ENCODE measurements at places on chromosomes 16 and 17.

- DNase-seq = no peak
These were observed 53.1 kb downstream of the MRC2 start for GRCh38 chr17:62680541-62681052.

GRCh38 chr17:81420769-81421462, 25.7 kb downstream of the BAHCC1 start:
- DNase-seq = no peak

DNA sequence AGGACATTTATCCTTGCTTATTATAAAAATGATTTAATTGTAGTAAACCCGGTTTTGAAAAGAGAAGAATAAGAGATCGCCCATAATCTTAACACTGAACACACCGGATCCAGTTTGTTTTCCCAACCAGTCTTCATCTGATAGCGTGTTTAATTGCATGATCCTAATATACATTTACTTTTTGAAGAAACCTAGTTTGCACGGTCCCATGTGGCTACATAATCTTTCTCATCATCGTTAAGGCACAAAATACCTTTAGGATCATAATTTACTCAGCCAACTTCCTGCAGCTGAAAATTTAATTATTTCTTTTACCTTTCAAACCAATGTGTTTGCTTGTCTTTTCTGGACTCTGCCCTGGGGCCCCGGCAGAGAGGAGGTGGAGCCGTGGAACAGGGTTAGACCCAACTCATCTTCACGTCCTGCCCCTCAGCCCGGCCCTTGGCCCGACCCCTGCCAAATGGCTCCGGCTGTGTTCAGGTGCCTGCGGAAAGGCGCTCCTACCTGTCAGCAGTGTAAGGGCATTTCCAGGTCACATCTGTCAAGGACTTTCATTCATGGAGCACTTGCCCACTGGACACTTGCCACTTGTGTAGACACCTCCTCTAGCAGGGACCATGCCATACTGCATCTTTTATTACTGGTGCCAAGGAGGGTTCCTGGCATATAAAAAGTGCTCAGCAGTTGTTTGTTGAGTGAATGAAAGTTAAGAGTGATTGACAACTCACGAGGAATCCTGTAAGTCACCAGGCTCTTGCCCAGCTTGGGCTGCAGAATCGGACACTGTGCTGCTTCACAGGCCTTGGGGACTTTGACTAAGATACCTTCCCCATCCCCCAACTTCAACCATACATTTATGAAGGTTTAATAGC, 28.6 kb downstream of the SMARCE1 start:
- DNase-seq = no peak

DNA sequence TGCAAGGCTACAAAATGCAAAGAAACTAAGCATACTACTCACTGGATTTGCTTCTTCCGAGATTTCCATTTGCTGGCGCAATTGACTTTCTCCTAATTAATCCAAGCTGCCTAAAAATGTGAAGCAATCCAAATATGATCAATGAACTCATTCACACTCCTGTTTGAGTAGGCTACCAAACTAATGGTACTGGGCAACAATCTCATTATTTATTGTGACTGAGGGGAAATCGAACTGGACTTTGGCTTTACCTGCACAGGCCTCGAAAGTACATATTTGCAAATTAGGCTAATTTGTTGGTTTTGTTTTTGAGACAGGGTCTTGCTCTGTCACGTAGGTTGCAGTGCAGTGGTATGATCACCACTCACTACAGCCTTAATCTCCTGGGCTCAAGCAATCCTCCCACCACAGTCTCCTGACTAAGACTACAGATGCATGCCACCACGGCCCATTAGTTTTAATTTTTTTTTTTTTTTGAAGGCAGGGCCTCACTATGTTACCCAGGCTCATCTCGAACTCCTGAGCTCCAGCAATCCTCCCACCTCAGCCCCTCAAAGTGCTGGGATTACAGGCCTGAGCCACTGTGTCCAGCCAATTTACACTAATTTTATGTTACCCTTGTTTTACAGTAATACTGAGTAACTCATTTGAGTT, 2.6 kb downstream of the ERI2 start:
- DNase-seq = no peak

DNA sequence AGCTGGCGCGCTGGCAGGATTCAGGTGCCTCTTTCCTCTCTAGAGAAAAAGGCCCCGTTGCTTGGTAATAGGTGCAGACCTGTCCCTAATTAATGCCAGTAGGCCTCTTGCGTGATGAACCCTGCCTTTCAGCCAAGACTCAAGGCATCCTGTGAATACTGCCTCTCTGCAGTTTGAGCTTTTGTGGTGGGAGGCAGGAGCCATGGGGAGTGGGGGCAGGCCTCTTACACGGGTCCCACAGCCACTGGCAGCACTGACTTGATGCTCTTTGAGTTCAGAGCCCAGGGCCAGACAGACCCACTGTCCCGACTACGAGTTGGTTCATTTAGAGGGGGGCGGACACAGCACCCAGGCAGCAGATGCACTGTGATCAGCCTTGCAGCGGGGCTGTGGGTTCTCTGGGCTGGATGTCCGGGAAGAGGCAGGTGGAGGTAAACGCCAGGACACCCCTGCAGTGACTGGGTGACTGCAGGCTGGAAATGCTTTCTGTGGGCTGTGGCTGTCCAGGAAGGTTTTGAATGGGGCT, 237.0 kb downstream of the SEC14L1 start:
- no peak for DNase-seq

- DNase-seq = no peak
These were observed 120.6 kb downstream of the GOSR1 start for GRCh38 chr17:30597776-30598288.
